ENCODE measurements at places on chromosomes 16 and 17.
A peak's percentile ranks its signal among the peaks of the same experiment; 100 is the strongest.

GRCh38 chr16:65114527-65114926 is 7.3 kb downstream of the CDH11 start:
- no peak for DNase-seq

- DNase-seq = no peak
Measured at GRCh38 chr17:4838309-4838785, 5.2 kb downstream of the MINK1 start.

- no peak for DNase-seq
Measured at GRCh38 chr16:15798671-15799070, 58.2 kb downstream of the MYH11 start.

GRCh38 chr17:59907467-59907866 is 14.5 kb downstream of the RPS6KB1 start:
- no peak for DNase-seq

DNA sequence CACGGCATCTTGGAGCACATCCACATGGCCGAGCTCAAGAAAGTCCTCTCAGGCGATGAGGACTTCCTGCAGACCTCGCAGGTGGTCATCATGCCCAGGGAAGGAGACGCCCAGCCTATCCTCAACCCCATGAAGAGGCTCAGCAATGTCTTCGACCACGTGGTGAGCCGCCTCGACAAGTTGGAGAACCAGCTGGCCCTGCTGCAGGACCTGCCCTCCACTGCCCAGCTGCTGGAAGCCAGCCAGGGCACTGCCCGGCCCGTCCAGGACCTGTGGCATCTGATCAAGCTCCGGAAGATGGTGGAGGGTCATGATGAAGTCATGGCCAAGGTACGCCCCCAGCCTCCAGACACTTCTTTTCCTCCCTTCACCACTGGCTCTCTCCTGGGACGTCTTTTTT is 440 bp downstream of the C16orf96 start:
- DNase-seq = no peak

DNA sequence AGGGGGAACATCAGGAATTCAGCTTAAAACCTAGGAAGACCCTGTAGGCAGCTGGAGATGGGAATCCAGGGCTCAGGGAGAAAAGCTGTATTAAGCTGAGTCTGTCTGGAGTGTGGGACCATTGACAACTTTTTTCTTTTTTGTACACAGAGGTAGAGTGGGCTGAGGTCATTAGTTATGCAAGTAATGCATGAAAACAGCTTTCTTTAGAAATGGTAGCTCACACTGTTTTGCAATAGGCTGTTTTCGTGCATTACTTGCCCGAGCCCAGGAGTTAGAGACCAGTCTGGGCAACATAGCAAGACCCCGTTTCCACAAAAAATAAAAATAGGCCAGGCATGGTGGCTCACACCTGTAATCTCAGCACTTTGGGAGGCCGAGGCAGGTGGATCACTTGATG is 46.5 kb downstream of the KATNIP start:
- DNase-seq = no peak

DNA sequence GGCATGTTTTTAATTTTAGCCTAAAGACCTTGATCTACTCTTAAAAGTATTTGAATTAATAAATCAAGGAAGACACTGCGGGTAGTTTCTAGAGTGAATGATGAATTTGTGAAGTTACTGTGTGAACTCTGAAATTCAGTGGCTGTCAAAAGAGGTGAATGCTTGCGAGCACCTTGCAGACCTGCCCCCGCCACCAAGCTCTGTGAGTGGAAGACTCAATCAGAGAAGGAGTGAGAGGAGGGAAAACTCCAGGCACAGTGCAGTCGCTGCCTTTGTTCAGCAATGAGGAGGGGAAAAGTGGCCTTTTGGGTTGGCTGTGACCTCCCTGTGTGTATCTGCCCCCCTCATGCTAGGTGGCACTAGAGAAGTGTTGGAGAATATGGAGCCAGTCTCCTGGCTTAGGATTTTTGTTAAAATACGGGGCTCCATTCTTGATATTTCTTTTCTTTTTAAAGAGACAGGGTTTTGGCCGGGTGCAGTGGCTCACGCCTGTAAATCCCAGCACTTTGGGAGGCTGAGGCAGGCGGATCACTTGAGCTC is 53.0 kb downstream of the LDHD start:
- no peak for DNase-seq

DNA sequence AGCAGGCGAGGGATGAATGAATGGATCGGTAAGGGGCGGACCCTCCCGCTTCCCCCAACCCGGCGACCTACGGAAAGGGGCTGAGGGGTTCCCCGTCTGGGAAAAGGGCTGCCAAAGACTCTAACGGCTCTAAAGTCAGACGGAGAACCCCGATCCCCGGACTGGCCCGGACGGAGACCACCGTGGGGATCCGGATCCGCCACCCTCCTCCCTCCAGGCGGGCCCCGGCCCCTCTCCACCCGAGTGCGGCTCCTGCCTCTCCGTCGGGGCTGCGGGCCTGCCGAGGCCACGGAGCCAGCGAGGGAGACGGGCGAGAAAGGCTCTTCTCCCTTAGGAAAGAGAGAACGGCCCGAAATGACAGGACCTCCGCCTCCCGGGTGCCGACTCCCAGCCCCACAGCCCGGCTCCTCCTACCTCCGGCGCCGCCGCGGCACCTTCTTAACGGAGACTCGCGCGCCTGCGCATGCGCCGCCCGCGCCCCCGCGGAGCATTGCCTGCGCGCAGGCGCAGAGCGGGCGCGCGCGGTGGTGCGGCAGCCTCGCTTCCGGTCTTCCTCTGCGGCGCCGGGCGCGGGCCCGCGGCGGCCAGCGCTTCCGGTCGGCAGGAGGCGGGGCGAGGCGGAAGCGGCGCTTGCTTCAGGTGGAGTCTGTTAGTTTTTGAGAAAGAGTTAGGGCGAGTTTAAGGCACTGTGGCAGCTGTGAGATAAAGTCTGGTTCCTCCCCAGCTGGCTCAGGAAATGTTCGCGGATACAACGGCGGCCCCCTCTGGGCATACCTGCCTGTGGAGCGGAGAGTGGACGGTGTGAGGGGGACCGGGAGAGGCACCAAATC is at the start of gene SLX4:
Gene SLX4, minus strand, starts transcription at position 461 of the 830 bp plus-strand sequence. CDS start 2,642 bp downstream, outside the sequence.
- peak; percentile 85 for DNase-seq

DNA sequence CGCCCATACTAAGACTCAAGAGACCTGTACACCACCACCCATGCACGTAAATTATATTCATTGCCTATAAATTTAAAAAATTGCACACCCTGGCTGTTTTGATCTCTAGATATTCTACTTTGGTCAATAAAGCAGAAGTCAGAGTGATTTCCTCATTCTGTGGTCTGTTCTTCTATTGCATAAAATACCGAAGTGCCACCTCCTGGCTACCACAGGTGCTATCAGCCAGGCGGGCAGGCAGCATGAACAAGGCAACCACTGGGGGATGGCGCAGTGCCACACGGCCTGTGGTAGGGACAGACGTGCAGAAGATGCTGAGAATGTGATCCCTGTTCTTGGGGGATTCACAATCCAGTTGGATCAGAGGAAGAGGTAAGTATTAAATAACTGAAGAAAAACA is 122.3 kb downstream of the CDK5R1 start:
- peak; percentile 75 for DNase-seq

- no peak for DNase-seq
Measured at GRCh38 chr17:42065201-42065600, 14.8 kb upstream of the C17orf113 start.

GRCh38 chr16:54846766-54847165 is 83.9 kb upstream of the IRX5 start:
- peak; percentile 66 for DNase-seq

- no peak for DNase-seq
Measured at GRCh38 chr16:22397931-22398330, 23.5 kb upstream of the CDR2 start.

GRCh38 chr17:66527335-66527734 is 224.9 kb downstream of the PRKCA start:
- DNase-seq = no peak

DNA sequence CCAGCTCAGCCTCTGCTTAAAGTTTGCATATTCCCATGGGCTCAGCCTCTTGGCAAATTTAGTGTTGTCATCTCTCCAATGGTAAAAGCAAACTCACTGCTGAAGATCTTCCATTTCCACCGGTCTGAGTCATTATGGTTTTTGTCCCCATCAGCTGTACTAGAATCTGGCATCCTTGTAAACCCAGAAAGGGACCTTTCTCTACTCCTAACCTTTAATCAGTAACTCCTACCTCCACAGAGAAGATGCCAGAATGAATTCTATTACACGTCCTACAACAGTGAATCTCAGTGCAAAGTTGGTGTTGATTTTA is 45.8 kb downstream of the ZNF652 start:
- DNase-seq = no peak

DNA sequence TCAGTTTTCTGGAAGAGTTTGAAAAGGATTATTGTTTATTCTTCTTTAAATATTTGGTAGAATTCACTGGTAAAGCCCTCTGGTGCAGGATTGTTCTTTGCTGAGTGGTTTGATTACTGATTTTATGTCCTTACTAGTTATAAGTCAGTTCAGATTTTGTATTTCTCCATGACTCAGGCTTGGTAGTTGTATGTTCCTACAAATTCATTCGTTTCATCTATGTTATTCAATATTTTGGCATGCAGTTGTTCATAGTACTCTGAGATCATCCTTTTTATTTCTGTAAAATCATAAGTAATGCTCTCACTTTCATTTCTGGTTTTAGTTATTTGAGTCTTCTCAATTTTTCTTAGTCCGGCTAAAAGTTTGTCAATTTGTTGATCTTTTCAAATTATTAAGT is 58.1 kb upstream of the CRYM start:
- DNase-seq = no peak

DNA sequence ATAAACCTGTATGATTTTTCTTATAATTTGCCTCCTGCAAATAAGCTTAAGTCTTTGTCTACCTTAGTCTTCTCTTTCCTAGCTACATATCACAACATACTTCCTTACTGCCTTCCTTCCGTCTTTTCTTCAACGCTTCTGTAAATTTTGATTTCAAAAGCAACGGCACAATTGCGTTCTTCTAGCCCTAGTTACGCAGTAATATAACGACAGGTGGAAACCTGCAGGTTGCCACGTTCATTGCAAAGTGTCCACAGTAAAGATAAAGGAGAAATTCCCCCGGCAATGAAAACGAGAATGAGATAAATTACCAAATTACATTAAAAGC is 546 bp upstream of the PSMD7 start:
- DNase-seq = peak; percentile 25

DNA sequence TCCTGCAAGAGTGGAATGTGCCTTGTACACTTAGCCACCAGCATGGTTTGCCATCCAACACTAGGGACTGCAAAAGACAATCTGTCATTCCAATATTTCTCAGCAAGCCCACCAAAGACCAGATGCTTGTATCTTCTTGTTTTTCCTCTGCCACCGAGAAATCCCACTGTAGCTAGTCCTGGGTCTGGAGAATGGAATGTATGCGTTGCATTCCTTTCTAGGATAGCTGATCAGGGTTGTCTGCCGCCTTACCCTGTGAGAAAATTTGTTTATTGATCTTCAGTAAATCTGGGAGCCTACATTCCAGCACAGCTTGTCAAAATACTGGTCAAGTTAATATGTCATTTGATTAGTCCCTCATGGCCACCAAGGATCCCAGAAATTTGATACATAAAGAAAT is 28.1 kb upstream of the ADAMTS18 start:
- DNase-seq = no peak

DNA sequence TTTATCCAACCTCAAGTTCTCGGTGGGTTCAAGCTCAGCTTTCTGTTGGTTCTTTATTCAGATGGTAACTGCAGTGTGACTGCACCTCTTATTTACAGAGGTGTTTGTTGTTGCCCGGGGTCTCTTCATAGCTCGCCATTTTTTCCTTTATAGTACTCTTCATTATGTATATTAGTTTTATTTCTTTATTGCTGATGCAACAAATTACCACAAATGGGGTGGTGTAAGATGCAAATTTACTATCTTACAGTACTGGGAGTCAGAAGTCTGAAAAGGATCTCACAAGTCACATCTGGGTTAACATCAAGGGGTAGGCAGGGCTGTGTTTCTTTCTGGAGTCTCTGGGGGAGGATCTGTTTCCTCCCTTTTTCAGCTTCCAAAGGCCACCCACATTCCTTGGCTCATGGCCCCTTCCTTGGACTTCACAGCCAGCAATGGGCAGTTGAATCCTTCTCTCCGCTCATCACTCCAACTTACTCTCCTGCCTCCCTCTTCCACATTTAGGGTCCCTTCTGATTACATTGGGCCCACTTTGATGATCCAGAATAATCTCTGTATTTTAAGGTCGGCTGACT is 241.2 kb downstream of the HAPSTR1 start:
- no peak for DNase-seq

DNA sequence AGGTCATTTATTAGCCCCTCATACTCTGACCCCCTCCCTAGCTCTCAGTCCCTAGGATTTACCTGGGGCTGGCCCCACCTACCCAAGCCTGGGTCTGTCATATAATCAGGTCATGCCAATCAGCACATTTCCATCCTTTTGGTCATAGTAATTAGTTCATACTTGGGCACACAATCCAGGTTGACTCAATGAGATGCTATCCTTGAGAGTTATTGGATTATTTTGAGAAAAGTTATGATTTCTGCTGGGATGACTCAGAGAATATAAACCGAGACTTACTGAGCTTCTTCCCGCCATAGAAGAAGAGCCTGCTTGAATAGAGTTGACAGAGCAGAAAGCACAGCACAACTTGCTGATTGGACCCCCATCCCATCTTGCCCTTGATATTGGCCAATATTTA is 331.5 kb downstream of the CBLN1 start:
- DNase-seq = no peak

DNA sequence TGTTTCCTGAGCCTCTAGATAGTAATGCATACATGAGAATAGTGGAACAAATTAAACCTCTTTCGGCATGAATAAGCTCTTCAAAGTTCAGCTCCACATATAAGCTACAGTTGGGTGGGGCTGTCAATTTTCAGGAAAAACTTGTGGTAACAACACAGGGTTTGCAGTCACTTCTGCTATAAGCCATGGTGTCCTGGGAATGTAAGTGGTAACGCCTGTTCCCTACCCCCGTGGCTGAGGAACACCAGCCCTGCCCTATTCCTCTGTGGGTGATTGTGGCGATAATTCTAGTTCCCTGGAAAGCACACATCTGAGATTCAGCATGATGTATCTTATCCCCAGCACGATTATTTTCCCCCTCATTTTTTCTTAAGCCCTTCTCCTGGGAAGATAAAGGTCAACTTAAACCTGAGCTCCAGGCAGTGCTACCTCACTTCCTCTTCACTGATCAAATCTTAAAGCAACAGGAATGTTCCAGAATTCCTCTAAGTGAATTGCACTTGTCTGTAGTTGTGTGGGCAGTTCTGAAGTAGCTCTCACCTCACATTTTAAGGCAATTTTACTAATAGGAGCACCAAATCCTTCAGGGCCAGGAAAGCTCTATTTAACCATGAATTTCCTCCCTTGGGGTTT is 500.7 kb upstream of the HSBP1 start:
- no peak for DNase-seq
